Hematopoietic multipotent progenitor cell treated with erythropoietin and hydrocortisone succinate and interleukin-3 and kit ligand, for 8 days (in vitro differentiated cells): ENCODE measurements at places on chromosomes 5 and 9.

- DNase-seq: no peak
Measured at GRCh38 chr9:121675969-121676822, 24.8 kb downstream of the DAB2IP start.

GRCh38 chr5:114191441-114191840 lies 170.4 kb upstream of the KCNN2 start:
- no peak for DNase-seq

DNA sequence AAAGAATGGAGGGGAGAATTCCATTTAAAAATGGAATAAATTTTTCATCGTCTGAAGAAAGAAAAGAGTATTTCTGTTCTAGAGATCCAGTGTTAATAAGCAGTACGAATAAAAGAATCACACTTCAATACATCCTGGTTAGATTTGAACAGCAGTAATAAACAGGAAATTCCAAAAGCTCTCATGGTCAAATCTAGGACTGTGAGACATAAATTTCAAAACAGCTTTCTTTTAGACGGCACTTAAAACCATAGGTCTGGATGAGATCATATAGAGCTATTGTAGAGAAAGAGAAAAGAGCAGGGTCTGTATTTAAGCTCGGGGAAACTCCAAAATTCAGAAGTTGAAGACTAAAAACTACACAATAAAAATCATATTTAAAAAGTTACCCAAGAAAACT lies 1006.9 kb upstream of the CTNND2 start:
- DNase-seq: no peak

GRCh38 chr5:143554187-143554717 lies 150.8 kb upstream of the NR3C1 start:
- DNase-seq: no peak

GRCh38 chr5:159923008-159923407 lies 6.7 kb downstream of the ADRA1B start:
- DNase-seq: no peak

- DNase-seq: peak; percentile 34
Measured at GRCh38 chr5:38922199-38922598, 76.4 kb downstream of the OSMR start.

DNA sequence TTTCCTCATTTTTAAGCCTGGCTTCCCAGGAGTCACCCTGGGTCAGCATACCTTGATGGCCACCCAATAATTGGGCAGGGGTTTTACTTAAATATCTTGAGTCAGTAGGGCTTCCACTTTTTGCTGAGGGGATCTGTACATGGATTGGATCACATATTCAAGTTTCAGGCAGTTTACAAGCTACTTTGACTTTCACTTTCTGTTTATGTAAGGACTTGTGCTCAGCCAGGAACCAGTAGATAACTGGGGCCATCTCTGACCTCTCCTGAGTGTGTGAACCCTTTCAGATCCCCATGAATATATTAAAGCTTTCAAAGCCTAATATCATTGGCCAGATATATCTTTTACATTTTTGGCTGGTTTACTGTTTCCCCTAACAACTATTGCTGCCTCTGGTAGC lies 45.1 kb downstream of the SLCO6A1 start:
- DNase-seq: no peak
